Activated naive CD4-positive, alpha-beta T cell treated with anti-CD3 and anti-CD28 coated beads, Interleukin-2, amount 10 ng/mL, durations not matched to agents 7 days and 5 days (primary cell): ENCODE measurements at places on chromosomes 3 and 15.

DNA sequence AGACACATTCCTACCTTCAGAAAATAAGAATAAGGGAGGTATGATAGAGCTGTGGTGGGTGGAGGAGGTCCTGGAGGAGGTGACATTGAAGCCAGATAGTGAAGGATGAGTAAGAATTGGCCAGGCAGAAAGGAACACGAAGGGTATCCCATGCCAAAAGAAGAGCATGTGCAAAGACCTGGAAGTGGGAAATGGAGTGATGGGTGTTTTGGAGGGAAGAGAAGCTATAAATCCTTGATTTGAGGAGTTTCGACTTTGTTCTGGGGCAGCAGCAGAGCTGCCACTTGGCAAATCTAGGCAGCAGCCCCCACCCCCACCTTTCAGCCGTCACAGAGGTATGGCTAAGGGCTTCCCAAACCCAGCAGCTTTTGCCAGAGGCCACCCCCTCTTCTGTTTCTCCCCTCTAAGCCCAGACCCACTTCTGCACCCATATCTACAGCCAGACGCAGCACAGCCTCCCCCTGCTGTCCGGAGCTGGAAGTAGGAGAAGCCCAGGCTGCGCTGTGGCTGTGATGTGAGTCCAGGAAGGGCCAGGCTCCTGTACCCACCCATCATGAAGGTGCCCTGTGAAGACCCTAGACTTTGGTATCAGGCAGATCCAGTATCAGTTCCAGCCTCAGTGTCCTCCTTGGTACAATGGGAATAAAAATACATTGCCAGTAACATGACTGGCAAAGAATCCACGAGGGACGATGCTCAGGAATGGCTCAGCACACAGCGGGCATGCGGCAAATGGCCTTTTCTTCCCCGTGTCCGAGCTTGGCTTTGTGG is 188.7 kb upstream of the LINGO1 start:
- peak; percentile 57 for DNase-seq

DNA sequence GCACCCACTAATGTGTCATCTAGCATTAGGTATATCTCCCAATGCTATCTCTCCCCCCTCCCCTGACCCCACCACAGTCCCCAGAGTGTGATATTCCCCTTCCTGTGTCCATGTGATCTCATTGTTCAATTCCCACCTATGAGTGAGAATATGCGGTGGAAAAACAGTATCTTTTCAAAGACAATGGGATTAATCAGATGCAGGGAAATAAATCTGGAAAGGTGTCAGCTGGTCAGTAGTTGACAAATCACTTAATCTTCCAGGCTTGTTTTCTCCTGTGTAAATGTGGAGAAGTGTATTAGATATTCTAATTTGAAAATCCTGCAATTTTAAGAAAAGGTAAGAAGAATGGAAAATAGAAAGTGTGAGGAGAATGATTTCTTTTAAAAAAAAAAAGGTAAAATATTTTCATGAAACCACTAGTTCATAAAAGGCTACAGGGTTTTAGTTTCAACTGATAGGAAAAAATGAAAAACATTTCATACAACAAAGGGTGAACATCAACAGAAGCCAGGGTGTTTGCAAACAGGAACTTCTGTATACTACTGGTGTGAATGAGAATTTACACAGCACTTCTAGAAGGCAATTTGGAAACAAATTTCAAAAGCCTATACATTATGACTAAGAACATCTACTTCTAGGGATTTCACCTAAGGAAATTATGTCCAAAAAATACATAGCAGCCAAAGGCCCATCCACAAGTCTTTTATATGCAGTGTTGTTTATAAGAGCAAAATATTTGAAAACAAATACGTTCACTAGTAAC is 113.5 kb downstream of the CBLB start:
- DNase-seq, result no peak

DNA sequence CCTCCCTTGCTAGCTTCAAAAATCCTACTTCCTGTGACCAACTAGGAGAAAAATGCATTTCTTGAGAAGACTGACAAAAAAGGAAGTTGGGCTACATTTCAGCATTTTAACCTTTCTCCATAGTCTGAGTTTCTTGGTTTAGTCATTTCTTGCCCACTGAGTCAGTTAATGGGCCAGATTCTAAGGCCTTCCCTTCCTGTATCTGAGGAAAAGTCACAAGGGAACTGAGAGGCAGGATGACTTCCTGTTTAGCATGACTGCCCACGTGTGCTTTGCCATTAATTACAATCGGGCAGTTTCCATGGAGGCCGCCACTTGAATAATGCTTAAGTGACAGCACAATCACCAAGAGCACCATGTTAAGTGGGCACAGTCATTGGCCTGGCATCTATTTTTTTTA is 794.4 kb upstream of the LMCD1 start:
- DNase-seq, result no peak

DNA sequence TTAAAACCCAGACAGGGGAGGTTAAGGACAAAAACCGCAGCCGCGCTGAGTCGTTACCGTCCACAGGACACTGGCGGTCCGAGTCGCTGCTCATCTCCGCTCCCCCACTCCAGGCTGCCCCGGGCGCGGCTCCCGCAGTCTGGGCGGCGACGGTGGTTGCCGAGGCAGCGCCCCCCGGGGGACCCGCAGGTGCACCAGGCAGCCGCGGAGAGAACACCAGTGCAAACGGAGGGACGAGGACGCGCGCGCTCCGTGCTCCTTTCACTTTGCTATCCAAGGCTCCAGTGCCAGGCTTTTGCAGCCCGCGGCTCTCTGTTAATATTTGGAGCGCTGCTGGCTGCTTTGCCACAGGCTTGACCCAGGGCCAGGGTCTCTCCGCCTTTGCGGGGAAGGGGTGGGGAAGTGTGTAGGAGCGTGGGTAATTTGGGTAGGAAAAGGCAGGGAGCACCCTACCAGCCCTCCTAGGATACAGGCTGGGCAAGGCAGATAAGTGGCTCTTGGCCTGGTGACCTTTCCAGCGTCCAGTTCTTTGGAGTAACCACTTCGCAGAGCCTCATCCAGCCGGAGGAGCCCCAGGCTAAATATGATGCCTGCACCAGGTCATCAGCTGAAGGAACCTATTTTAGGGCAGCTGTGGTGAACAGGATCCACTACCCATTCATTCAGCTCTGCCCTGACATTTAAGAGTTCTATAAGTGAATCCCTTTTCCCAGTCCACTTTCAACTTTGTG is at the start of gene GADL1:
Gene GADL1, minus strand, starts transcription at position 141 of the 731 bp plus-strand sequence. Its CDS starts 47 bp downstream, at position 94.
- DNase-seq, result peak; percentile 51

- DNase-seq, result no peak
Measured at GRCh38 chr15:85351965-85352364, 28.4 kb upstream of the AKAP13 start.

DNA sequence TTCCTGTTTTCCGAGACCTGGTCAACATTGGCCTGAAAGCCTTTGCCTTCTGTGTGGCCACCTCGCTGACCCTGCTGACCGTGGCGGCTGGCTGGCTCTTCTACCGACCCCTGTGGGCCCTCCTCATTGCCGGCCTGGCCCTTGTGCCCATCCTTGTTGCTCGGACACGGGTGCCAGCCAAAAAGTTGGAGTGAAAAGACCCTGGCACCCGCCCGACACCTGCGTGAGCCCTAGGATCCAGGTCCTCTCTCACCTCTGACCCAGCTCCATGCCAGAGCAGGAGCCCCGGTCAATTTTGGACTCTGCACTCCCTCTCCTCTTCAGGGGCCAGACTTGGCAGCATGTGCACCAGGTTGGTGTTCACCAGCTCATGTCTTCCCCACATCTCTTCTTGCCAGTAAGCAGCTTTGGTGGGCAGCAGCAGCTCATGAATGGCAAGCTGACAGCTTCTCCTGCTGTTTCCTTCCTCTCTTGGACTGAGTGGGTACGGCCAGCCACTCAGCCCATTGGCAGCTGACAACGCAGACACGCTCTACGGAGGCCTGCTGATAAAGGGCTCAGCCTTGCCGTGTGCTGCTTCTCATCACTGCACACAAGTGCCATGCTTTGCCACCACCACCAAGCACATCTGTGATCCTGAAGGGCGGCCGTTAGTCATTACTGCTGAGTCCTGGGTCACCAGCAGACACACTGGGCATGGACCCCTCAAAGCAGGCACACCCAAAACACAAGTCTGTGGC is 16.9 kb downstream of the TMEM43 start:
- DNase-seq, result peak; percentile 19

DNA sequence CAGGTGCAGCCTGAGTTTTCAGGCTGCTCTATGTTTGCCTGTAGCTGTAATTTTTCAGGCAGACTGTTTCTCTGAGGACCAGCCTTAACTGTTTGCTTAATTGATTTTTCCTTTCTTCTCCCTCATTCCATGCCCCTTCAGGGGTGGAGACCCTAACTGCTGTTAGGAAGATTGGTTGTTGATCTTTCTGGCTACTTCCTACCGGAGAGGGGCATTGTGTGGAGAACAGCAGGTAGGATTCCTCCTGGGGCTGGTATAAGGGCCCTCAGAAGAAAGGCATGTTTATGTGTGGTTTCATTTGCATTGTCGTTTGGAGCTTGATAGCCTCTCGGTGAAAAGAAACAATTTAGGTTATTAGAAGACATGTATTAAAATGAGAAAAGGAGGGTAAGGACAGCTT is 56.9 kb upstream of the GOLGA6L2 start:
- no peak for DNase-seq

GRCh38 chr3:37765591-37766488 is 95.8 kb upstream of the CTDSPL start:
- DNase-seq, result no peak

- no peak for DNase-seq
Measured at GRCh38 chr15:74136540-74136813, 6.1 kb downstream of the ISLR2 start.

GRCh38 chr3:31770822-31771326 is 210.2 kb downstream of the OSBPL10 start:
- no peak for DNase-seq

- no peak for DNase-seq
Measured at GRCh38 chr3:36312351-36312750, 68.0 kb upstream of the STAC start.

DNA sequence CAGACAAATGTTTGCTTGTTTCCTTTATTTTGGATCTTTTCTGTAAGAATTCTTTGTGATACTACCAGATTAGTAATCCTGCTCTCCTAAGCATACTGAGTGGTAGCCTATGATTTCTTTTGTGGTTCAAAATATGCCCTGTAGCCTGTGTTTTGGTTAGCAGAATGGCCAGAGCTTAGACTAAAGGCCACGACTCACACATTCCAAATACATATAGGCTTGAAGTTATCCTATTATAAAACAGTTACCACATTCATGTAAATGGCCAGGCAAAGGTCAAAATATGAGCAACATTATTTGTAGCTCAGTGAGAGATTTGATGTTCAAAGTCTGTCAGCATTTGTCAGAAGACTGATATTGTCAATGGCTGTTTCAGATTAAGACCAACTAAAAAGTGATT is 84.5 kb downstream of the MITF start:
- no peak for DNase-seq

- DNase-seq, result peak; percentile 80
Measured at GRCh38 chr3:31213869-31214486, 318.7 kb upstream of the STT3B start.

- DNase-seq, result no peak
Measured at GRCh38 chr3:195956577-195956976, 48.2 kb upstream of the TNK2 start.

DNA sequence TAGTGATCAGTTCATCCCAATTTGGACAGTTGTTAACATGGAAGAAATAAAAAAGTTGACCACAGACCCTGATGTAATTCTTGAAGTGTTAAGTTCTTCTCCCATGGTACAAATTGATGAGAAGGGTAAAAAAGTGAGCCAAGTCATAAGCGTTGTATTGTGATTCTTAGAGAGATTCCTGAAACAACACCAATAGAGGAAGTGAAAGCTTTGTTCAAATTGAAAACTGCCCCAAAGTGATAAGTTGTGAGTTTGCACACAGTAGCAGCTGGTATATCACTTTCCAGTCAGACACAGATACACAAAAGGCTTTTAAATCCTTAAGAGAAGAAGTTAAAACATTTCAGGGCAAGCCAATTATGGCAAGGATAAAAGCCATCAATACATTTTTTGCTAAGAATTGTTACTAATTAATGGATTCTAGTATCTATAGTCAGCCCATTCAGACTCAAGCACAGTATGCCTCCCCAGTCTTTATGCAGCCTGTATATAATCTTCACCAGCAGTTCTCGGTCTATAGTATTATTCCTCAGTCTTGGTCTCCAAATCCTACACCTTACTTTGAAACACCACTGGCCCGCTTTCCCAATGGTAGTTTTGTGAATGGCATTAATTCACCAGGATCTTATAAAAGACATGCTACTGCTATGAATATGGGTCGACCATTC is 38.2 kb downstream of the CDIN1 start:
- no peak for DNase-seq

GRCh38 chr3:131551761-131552160 is 49.0 kb upstream of the MRPL3 start:
- no peak for DNase-seq

DNA sequence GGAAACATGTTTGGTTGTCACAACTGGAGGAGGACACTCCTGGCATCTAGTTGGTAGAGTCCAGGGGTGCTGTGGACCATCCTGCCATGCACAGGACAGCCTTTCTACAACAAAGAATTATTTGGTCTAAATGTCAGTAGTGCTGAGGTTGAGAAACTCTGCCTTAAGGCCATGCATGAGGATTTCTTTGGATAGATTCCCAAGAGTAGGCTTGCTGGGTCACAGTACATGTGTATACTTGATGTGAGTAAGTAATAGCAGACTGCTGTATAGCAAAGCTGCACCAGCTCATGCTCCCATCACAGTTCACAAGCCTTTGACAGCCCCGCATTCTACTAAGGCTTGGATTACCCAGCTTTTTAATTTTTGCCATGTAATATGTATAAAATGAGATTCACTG is 151.3 kb downstream of the MFSD1 start:
- no peak for DNase-seq

DNA sequence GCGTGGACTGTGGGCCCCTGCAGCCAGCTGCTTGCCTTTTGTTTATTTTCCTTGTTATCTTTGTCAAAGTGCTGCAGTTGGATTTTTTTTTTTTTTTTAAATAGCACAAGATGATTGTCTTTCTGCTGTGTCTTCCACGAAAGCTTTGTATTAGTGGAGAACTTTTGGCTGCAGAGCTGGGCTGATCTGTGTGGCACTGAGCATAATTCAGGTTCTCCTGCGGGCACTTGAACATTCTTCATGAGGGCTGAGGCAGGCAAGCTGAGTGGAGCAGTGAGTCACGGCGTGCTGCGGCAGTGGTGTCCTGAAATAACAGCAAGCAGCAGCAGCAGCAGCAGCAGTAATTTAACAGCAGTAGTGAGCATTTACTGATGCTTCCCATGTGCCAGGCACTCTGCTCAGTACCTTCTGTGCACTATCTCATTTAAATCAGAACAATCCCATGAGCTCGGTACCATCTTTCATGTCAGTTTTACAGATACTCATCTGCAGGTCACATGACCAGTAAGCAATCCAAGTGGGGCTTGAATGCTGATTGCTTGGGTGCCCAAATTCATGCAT is 45.8 kb downstream of the MITF start:
- DNase-seq, result no peak

DNA sequence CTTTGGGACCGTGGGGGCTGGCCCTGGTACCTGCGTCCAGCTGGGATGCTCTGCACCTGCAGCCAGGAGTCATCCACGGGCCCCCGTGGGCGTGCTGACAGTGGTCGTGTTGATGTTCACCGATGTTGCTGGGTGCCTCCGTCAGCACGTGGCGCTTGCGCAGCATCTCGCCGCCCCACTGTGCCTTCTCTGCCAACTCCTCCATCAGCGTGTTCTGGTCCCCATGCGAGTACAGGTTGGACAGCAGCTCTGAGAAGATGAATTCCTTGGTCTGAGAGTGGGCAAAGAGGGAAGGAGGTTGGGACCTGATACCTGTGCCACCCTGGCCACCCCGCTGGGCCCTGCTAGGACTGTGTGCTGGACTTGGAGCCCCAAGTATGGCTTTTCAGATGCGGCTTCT is 61.4 kb downstream of the ADAMTS7 start:
- DNase-seq, result no peak
